ENCODE measurements at places on chromosomes 7 and 10.

- peak; percentile 77 for DNase-seq
Measured at GRCh38 chr7:107150375-107151073, 18.3 kb upstream of the HBP1 start.

DNA sequence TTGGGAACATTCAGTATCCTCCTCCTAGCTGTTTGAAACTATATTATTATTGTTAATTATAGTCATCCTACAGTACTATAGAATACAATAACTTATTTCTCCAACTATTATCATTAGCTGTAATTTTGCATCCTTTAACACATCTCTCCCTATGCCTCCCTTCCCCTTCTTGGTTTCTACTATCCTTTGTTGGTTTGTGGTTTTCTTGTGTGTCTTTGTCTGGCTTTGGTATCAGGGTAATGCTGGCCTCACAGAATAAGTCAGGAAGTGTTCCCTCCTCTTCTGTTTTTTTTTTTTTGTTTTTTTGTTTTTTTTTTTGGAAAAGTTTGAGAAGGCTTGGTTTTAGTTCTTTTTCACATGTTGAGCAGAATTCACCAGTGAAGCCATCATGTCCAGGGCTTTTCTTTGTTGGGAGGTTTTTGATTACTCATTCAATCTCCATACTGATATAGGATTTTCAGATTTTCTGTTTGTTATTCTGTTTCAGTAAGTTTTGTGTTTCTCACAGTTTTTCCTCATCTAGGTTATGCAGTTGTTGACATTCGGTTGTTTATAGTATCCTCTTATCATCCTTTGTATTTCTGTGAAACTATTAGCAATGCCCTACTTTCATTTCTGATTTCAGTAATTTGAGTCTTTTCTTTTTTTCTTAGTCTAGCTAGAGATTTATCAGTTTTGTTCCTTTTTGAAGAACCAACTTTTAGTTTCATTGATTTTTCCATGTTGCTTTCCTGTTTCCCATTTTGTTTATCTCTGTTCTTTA lies 21.6 kb downstream of the C1GALT1 start:
- DNase-seq: no peak

GRCh38 chr7:13563257-13563656 lies 426.2 kb downstream of the ETV1 start:
- no peak for DNase-seq

GRCh38 chr10:124557648-124558338 lies 96.2 kb downstream of the LHPP start:
- DNase-seq: no peak

- no peak for DNase-seq
Measured at GRCh38 chr7:107076781-107077698, 32.5 kb downstream of the PRKAR2B start.

- no peak for DNase-seq
Measured at GRCh38 chr10:58971796-58972491, 204.5 kb upstream of the PHYHIPL start.

DNA sequence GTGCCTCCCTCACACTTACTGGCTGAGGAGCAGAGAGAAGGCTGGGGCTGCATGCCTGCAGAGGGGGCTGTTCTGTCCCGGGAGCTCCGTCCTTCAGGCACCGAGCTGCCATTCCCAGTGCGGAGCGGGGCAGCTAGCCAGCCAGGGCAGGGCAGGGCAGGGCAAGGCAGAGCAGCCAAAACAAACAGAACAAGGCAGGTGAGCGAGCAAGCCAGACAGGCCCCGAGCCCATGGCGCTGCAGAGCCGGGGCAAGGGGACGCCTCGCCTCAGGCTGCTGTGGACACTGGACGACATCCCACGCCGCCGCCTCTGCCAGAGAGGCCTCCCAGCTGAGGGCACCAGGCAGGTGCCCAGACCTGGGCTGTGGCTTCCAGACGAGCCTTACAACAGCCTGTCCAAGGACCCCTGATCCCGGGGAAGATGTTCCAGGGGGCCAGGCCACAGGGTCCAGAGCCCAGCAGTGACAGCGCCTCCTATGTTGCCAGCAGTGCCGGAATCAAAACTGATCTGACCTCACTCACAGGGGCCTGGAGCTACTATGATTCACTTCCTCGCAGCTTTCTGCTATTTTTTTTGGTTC lies 8.2 kb upstream of the NDST2 start:
- DNase-seq: no peak
